ENCODE measurements at places on chromosomes 4 and X. TPM values are rescaled to one million over a fixed set of nuclear protein-coding genes. Genes with fewer than 3 reads are reported as not detected.

DNA sequence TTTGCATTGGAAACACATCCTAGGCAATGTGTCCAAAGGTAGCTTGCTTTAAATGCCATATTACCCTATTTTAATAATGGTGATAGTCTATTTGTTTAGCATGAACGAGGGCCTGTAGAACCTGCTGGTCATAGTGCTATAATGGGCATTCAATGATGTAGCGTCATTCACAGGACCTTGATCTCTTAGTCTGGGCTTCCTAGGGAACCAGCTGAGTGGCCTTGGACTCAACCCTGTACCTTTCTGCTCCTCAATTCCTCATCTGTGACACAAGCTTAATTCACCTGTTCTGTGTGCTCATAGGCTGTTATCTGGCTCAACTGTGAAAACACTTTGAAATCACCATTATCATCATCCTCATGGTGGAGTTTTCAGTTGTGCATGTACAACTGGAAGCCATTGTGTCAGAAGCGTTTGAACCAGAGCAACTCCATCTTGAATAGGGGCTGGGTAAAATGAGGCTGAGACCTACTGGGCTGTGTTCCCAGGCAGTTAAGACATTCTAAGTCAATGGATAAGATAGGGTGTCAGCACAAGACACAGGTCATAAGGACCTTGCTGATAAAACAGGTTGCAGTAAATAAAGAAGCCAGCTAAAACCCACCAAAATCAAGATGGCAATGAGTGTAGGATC, 346.8 kb upstream of the KLF3 start:
- peaks cover 34% of the 10 kb centered on the region for H3K4me1 ChIP-seq
- H3K36me3 ChIP-seq = peaks cover 4% of the 10 kb centered on the region
- no peaks in the 10 kb centered on the region for H3K27me3 ChIP-seq
- DNase-seq = no peak
- peak overlapping the region; percentile 56 for H3K27ac ChIP-seq

The PPM1K gene
- 77.3 TPM for total RNA-seq

The UBE2D3 gene
- 526 TPM for total RNA-seq

DNA sequence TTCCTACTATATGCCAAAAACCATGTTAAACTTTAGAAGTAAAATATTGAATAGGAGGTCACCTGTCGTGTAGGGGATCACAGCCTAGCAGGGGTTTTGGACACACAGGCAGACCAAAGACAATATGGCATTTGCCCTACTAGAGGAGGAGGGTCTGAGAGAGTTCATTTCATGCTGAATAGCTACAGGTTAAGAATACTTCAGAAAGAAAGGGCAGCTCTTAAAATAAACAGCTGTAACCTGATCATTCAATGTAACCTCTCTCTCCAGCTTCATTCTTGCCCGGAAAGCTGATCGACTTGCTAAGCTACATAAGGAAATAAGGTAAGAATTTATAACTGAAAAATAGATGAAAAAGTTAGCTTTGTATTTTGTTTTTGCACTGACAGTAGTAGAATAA, 79.9 kb downstream of the MAOA start:
- DNase-seq = no peak
- no peaks in the 10 kb centered on the region for H3K27me3 ChIP-seq

Data from T-helper 17 cell (primary cell).